ENCODE measurements at places on chromosomes 3 and 15.
A peak's percentile ranks its signal among the peaks of the same experiment; 100 is the strongest.

- no peak for DNase-seq
Measured at GRCh38 chr3:136334209-136334608, 84.1 kb downstream of the PCCB start.

GRCh38 chr15:38482572-38482971, 28.6 kb downstream of the FAM98B start:
- no peak for DNase-seq

DNA sequence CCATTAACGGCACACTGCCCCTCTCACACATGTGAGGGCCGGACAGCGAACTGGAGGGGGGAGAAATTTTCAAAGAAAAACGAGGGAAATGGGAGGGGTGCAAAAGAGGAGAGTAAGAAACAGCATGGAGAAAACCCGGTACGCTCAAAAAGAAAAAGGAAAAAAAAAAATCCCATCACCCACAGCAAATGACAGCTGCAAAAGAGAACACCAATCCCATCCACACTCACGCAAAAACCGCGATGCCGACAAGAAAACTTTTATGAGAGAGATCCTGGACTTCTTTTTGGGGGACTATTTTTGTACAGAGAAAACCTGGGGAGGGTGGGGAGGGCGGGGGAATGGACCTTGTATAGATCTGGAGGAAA, 1.5 kb downstream of the SOX2 start:
- no peak for DNase-seq

- no peak for DNase-seq
Measured at GRCh38 chr15:52819253-52819652, 29.1 kb upstream of the ONECUT1 start.

- no peak for DNase-seq
Measured at GRCh38 chr3:131277836-131278497, 103.6 kb upstream of the NUDT16 start.

DNA sequence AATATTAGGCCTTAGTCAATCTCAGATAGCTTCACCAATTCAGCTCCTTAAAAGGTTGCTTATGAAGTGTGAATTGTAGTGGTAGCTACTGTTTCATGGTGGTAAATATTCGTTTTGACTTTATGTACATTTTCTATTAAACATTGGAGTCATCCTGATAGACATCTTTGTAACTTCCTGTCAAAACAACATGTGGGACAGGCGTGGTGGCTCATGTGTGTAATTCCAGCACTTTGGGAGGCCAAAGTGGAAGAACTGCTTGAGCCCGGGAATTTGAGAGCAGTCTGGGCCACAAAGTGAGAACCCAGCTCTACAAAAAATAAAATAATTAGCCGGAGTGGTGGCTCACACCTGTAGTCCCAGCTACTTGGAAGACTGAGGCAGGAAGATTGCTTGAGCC, 2.0 kb upstream of the TRIM59 start:
- no peak for DNase-seq

- DNase-seq, result no peak
Measured at GRCh38 chr3:14891135-14892132, 55.9 kb upstream of the NR2C2 start.

DNA sequence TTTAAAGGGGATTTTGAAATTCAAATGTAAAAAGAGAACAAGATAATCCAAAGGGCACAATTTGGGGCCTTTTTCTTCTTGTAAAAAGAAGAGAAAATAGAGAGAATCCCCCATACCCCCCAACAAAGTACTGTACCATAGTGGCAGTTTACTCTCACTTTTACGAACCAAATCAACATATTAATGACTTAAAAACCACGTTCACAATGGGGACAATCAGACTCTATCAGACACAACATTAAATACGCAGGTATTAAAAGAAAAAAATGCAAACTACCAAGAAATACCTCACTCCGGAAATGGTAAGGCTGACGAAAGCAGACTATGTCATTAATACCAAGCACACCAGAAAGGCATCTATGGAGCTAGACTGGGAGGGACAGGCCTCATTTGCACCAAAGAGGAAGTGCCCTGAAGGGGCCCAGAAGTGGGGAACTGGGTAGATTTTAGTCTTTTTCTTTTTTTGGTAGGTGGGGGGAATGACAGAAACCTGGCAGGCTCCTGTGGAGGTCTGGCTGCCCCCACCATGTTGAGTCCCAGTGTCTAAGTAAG, 134.3 kb downstream of the TIGIT start:
- no peak for DNase-seq

GRCh38 chr3:9251055-9251786, 1.8 kb upstream of the SRGAP3 start:
- no peak for DNase-seq

DNA sequence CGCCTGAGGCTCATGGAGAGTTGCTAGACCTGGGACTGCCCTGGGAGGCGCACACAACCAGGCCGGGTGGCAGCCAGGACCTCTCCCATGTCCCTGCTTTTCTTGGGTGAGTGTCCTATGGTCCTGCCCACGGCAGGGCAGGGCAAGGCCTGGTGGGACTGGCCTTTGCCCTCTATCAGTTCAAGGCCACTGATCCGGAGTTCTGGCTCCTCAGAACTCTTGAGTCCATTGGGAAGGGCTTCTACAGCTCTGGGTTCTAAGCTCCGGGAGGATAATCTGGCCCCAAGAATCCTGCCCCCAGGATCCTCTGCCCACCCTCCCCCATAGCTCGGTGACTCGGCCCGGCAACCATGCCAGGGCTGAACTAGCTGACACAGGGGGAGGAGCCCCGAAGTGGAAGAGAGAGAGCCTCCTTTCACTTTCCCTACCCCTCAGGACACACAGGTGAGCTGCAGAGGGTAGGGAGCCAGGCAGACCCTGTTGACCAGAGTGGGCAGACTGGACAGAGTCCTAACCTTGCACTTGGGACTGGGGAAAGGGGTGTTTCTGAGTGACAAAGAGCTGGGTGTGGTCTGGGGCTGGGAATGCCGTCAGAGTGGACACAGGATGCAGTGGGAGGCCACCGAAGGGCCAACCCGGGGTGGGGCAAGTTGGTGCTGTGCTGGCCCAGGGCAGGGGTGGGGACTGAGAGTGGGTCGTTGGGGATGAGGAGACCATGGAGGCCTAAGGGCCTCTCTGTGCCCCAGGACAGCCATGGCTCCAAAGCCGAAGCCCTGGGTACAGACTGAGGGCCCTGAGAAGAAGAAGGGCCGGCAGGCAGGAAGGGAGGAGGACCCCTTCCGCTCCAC, 664 bp downstream of the PARP3 start:
- no peak for DNase-seq

GRCh38 chr3:10026084-10026890, at the start of gene FANCD2:
Gene FANCD2, plus strand, starts transcription at chr3:10026437. Its CDS starts 2,221 bp downstream, at chr3:10028658.
- peak; percentile 49 for DNase-seq

GRCh38 chr15:69410248-69410874, 3.8 kb upstream of the KIF23 start:
- DNase-seq, result no peak

GRCh38 chr3:156429125-156429524, 125.8 kb downstream of the SSR3 start:
- no peak for DNase-seq

- no peak for DNase-seq
Measured at GRCh38 chr3:173429076-173429475, 31.5 kb downstream of the NLGN1 start.

- no peak for DNase-seq
Measured at GRCh38 chr15:70584838-70585706, 178.3 kb downstream of the UACA start.

GRCh38 chr3:142802891-142803290, 79.1 kb downstream of the TRPC1 start:
- DNase-seq, result no peak

- DNase-seq, result no peak
Measured at GRCh38 chr15:99438691-99439523, 126.9 kb upstream of the MEF2A start.

DNA sequence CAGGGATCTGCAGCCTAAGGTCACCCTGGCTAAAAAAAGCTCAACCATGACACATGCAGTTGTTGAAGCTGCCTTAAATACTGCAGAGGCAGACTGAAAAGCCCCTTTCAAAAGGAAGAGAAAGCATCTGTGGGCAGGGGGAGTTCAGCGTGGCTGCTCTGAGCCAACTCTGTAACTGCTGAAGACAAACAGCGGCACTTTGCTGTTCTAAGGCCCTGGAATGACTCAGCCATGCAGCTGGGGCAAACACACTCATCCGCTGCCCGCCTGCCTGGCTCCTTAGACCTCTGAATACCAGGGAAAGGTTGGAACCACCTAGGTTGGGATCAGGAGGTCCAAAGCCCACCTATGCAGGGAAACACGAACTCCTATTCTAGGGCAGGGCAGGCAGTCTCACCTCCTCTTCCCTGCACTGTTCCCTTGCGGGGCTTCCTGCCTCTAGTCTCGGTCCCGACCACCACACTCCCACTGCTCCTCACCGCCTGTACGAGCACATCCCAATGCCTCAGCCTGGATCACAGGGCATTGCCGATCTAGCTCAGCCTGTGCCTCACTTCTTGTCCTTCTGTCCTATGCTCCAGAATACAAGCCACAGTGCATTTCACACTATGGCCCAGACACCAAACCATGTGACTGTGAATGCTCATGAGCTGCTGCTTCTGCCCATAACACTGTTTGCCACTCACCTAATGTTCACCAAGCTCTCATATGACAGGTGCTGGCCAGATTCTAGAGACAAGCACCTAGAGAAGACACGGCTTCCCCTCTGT, 6.6 kb upstream of the MUSTN1 start:
- no peak for DNase-seq

- no peak for DNase-seq
Measured at GRCh38 chr3:48299746-48300712, 33.4 kb downstream of the SPINK8 start.

DNA sequence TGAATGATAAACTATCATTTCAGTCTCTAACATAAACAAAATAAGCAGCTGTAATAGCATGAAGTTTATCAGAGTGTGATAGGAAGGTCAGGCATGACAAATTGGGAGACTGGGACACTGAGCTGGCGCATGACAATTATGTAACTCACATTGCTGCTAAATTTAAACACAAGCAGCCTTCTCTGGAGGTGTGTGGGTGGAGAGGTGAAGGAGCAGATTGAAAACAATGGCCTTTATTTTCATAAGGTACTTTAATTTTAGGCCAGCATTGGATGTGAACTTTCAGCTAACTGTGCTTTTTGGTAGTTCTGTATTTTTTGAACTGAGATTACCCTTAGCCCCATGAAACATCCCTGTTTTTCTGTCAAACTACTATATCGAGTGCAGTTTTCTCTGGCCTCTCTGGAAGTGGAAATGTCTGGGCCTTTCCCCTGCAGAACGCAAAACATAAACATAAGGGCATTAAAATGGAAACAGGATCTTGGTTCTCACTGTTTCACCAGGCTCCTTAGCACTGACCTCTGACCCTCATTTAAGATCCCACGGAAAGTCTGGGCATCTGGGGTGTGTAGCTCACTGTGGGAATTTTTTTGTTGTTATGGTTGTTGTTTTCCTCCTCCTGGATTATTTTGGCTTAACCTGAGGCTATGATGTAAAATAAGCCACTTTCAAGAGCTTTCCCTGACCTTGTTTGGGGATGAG, 160.1 kb upstream of the DPH6 start:
- DNase-seq, result no peak

- no peak for DNase-seq
Measured at GRCh38 chr3:184059424-184059823, 6.6 kb downstream of the HTR3C start.

GRCh38 chr3:18489939-18490338, 64.8 kb upstream of the SATB1 start:
- DNase-seq, result no peak

DNA sequence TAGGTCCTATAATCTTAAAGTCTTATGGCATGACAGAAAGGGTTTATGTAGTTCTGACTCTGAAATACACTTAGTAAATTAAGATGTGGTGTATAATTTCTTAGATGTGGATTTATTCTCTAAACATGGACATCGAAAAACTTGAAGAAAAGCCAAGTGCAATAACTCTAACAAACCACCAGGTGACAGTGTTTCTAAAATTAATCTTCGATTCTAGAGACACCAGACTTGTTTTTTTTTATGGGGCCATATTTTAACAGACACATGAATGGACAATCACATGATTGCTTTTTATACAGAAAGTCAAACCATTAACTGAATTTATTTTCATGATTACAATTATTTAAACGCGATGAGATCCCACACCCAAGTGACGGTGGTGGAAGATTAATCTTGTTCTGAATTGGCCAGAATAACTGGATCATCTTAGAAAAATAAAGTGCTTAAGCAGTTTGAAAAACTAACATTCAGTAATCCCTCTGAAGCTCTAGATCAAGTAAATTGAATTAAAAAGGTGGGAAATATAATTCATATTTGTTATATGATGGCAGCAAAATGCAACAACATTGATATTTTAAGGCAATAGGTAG, 305.1 kb downstream of the LSAMP start:
- DNase-seq, result no peak

DNA sequence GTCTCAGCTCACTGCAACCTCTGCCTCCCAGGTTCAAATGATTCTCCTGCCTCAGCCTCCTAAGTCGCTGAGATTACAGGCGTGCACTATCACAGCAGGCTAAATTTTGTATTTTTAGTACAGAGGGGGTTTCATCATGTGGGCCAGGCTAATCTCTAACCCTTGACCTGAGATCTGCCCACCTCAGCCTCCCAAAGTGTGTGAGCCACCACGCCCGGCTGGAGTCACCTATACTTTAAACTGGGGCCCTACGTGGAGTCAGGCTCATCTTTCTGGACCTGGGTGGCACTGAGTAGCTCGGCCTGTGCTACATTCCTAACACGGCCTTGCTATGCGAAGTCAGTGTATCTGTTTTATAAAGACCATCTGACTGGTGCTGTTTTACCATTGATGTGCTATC, 5.8 kb downstream of the GPR171 start:
- DNase-seq, result no peak

GRCh38 chr3:13879102-13879945, 547 bp downstream of the WNT7A start:
- no peak for DNase-seq

DNA sequence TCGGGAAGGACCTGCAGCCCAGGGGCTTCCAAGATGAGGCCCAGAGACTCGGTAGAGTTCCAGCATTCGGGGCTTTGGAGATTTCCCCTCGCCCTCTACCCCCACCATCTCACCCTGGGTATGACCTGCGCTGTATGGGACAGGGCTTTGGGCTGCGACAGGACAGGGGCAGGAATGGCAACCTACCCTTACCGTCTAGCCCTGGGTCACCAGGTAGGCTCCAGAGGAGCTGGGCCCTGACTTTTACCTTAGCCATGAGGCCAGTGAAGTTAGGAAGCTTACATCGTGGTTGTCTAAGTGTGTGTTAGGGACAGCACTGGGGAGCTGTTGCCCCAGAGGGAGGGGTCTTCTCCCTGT, 683 bp downstream of the PPM1M start:
- no peak for DNase-seq

DNA sequence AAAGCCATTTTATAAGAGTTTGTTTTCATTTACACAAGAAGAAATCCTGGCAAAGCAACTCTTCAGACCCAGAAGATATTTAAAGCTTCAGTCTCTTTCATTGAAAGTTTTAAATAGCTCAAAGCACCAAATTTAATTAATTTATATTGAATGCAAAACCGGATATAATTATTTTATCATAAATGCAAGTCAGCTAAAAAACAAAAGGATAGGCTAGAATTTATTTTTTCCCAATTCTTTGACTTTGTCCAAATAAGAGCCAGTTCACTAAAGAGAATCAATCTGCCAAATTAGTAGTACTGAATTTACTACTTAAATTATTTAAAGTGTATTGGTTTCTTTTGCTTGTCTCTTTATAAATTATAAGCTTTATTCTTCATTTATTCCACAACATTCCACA, 101.5 kb downstream of the ZNF385D start:
- no peak for DNase-seq

- DNase-seq, result no peak
Measured at GRCh38 chr3:26799679-26800317, 177.2 kb downstream of the LRRC3B start.

GRCh38 chr15:101305820-101306255, 10.8 kb upstream of the SNRPA1 start:
- no peak for DNase-seq

Measured in NCI-H187 (cell line).